ENCODE measurements at places on chromosomes 2 and 18.

- DNase-seq = no peak
Measured at GRCh38 chr2:88125924-88126771, 1.7 kb downstream of the FABP1 start.

GRCh38 chr18:6885992-6886796, 156.7 kb downstream of the ARHGAP28 start:
- DNase-seq = no peak

- no peak for DNase-seq
Measured at GRCh38 chr2:196384729-196385128, 213.4 kb upstream of the STK17B start.

GRCh38 chr18:56532176-56532840, 106.1 kb downstream of the TXNL1 start:
- DNase-seq = no peak

GRCh38 chr2:123359636-123360035, 665.5 kb upstream of the CNTNAP5 start:
- no peak for DNase-seq

- no peak for DNase-seq
Measured at GRCh38 chr18:24506175-24506574, 45.7 kb downstream of the HRH4 start.

DNA sequence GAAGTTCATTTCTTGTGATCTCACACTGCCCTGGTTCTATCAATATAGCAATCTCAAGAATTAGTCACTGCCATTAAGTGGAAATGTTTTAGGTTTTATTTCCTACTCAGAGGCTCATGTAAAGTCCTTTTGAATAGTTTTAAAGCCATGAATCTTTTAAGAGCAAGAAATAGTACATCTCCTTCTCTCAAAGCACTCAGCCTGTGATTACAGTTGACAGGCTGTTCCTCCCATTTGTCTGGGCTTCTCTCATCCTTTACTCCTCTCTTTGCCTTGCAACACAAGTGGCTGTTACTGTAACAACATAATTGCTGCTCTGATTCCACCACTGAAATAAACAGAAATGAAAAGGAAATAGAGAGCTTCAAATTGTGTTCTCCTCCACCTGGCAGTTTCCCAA, 18.4 kb downstream of the GRP start:
- DNase-seq = no peak

- no peak for DNase-seq
Measured at GRCh38 chr2:179513181-179513580, 248.5 kb upstream of the SESTD1 start.
